ENCODE measurements at places on chromosomes 7 and 10. TPM values are rescaled to one million over a fixed set of nuclear protein-coding genes. Genes with fewer than 3 reads are reported as not detected.
A peak's percentile ranks its signal among the peaks of the same experiment; 100 is the strongest.

DNA sequence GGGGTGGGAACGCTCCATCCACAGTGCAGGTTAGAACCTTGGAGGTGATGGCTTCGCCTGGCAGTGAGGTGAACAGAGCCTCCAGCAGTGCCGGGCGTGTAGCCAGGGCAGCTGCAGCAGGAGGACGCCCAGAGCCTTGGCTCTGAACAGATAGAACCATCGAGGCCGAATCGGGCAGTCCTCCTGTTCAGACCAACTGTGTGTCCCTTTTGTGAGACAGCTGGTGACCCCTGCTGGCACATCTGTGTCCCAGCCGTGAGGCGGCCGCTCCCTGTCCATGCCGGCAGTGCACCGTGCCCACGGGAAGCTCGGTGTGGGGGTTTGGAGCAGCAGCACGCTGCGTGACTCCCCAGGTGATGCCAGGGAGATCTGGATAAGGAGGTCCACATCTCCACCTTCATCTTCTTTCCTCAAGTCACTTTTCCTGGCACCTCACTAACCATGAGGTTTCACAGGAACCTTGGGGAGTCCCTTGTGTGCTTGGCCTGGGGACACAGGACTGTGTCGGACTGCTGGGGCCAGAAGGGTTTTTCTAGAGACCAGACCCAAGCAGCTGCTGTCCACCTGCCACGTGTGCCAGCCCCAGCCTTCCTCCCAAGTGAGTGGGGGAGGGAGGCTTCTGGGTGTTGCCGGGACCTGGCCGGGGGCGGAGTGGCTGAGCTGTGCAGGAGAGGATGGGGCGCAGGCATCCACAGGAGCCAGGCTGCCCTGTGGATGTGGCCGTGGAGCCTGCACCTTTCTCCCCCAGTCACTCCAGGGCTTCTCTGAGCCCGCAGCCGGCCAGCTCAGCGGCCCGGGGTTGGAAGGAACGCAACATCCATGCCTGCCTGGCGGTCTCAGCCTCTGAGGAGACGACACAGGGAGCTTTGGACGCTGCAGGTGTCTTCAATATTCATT lies 69.4 kb downstream of the DNAJB6 start:
- no peak for DNase-seq

- DNase-seq = no peak
These were observed 229.3 kb downstream of the AUTS2 start for GRCh38 chr7:69827558-69827957.

DNA sequence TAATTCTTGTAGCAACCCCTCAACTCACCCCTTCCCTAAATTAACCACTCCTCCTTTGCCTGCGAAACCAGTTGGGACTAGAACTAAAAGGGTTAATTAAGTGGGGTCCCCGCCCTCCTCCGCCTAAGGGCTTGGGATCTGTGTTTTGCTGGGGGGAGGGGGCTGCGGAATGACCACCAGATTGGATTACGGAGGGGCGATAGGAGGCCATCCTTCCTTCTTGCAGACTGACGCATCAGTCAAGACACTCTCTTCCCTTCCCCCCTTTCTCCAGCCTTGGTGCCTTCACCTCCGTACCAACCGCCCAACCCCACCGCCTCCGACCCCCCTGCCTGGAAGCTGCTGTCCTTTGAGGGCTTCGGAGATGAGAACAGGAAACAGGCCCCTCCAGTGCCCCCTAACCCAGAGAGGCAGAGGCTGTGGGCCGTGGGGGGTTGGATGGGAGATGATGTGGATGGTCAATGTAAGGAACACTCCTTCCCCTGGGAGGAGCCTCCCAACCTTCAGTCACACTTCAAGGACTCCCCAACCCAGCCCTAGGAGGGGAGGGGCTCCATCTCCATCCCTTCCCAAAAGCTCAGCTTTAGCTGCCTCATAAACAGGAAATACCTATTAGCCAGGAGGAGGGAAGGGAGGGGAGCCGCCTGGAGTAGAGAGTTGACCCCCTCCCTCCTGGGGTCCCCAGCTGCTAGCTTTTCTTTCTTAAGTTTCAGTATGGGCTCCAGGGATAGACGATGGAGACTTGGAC lies 997 bp upstream of the LDB1 start:
- DNase-seq = no peak

Gene TEX36
- not detected for polyA plus RNA-seq

GRCh38 chr10:128173386-128173785 lies 47.2 kb upstream of the MKI67 start:
- DNase-seq = no peak

DNA sequence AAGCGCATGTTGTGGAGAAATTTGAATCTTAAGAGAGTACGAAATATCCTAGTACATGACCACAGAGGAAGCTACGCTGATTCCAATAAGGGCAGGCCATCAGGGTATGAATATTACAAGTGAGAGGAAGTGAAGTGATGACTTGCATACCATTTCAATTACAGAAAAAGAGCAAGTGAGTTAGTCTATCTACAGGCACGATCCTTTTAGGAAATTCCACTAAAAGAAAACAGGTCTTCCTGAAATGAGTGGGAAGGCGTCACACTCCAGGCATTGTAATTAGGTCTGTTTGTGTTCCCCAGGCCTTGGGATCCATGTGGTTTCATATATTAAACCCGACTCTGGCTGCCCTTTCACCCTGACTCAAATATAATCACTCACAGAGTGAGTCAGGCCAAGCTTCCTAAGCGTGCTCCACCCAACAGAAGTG lies 152.5 kb downstream of the SEMA3A start:
- DNase-seq = no peak

DNA sequence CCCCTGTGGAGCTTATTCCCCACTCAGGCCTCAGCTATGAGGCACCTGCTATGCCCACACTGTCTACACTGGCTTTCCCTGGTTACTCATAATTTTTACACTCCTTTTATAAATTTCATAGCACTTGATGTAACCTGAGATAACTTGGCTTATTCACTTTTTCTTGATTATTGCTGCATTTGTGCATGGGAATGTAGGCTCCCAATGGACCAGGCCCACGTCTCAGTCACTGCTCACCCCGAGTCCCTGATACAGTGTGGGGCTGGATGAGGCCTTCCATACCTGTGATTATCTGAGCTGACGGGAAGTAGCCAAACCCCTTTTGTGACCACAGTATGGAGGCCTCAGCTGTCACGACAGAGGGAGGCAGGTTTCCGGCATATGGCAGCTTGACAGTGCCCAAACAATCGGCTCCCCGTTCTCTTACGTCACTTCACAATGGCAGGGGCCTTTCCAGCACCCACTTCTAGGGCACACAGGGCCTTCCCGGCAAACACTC lies 645.3 kb downstream of the ACTR3B start:
- no peak for DNase-seq

- DNase-seq = no peak
These were observed 80.7 kb upstream of the RPA3 start for GRCh38 chr7:7799138-7799537.

Gene FOXP2
- polyA plus RNA-seq = 13.4 TPM

Gene HMX3
- polyA plus RNA-seq = not detected

DNA sequence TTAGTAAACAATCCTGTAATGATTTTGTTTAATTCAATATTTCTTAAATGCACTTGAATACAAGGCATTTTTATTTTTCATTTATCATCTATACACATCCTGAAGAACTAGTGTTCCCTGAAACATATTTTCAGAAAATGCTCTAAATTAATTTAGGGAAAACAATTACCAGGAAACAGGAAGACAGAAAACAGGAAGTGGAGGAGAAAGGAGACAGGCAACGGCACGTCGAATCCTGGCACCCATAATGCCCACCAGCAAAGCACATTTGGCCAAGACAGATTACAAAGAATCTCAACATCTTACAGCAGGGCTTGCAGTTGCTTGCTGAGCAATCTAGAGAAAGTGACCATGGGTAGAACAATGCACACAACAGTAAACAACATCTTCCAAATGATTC lies 571.1 kb downstream of the GRID1 start:
- no peak for DNase-seq

Gene GDF10
- polyA plus RNA-seq = 1.8 TPM

Gene TRIM4
- polyA plus RNA-seq = 44.8 TPM

DNA sequence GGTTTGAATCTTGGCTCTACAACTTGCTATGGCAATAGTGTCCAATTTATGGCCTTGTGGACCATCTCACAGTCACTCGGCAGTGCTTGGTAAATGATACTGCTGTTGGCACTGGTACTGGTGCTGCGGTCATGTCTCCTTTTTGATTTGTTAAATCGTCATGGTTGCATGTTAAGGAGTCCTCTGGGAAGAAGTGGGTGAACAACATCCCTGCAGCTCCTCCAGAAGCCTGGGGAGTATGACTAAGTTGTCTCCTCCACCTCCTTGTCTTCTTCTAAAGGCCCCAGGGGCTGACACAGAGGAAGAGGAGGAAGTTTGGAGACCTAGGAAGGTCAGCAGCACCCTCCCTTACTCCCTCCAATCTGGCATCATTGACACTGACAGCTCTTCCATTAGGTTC lies 8.5 kb downstream of the ITPRIP start:
- DNase-seq = no peak

Gene ZFYVE27
- polyA plus RNA-seq = 24.0 TPM

Gene ZNF467
- 42.4 TPM for polyA plus RNA-seq

DNA sequence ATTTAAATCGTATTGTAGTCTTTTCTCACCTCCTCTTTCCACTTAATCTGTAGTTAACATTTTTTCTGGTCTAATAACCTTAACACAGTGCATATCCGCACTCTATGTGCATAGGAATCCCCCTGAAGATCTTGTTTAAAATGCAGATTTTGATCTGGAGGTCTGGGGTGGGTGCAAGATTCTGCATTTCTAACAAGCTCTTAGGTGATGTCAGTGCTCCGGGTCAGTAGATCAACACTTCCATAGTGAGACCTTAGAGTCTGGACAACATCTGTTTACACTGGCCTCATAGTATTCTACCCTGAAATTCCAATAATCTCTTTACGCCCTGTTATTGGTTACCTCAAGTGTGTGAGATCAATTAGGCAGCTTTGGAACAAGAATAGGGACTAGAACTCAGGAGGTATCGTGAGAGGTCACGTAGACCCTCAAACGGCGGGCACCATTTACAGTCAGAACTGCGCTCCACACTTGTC lies 434 bp upstream of the PLEKHA8 start:
- DNase-seq = no peak

DNA sequence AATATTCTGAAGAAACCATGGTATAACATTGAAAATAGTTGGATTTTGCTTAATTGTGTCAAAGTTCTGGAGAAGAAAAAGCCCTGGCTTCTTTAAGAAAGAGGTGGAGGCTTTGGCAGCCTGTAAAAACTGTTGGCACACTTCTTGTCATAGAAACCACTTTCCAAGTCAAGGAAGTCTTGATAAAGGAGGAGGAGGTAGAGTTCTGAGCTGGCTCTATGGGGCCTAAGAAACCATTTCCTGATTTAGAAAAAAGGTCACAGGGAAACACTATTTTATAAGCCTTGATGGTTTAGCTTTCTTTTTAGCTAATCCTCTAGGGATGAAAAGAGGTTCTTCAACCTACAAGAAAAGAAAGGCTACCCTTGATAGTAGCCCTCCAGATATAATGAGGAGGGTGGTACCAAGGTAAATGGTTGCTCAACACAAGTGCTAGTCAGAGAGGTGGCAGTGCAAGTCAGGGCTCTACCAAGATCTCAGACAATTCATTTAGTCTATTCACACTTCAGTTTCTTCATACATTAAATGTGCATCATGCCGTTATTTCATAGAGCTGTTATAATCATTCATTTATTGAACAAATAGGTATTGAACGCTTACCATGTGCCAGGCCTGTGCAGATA lies 346.9 kb downstream of the RNLS start:
- no peak for DNase-seq

Gene MEOX2
- polyA plus RNA-seq = 4.5 TPM

- no peak for DNase-seq
These were observed 467.4 kb upstream of the FZD8 start for GRCh38 chr10:36109399-36110023.

Gene HPSE2
- 1.9 TPM for polyA plus RNA-seq

GRCh38 chr10:99540657-99541531 lies 8.2 kb downstream of the NKX2-3 start:
- no peak for DNase-seq

DNA sequence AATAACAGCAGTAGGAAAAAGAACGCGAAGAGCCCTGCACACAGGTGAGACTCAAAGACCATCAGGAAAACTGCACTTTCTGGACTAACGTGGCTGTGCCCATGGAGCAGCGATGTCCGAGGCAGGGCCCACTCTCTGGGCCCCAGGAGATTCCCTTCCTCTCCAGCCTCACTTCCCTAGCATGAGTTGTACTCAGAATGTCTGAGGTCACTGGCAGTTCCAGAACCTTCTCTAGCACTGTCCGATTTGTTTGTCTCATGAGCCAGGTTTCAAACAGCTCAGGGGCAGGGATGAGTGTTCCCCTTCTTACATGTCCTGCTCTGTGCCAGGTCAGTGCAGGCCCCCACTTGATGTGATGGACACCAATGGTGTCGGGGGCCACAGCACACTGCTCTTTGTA lies 484.2 kb downstream of the PTPRN2 start:
- no peak for DNase-seq

DNA sequence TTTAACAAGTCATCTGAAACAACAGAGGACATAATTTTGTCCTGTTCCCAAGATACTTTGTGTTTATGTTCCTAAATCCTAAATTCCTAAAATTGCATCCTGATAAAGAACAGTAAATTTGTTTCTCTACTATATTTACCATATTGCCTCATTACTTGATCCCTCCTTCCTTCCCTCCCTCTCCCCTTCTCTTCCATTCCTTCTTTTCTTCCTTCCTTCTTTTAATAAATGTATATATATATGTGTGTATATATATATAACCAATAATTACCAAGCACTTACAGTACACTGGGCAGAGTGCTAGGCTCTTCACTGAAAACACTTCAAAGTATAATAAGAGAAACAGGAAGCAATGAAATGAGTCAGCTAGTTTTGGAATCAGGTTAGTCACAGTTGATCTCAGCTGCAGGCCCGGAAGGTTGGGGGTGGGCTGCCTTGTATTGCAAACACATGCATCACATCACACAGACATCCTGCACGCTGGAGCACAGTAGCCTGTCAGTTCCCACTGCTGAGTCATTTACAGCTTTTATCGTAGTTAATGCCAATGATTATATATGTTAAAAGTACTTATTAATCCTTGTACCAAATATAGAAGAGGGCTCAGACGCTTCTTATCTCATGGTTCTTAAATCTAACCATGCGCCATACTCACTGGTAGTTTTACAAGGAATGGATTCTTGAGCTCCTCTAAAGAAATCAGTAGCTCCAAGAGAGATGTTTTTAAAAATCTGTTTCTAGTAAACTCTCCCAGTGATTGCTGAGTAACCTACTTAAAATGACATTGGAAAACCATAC lies 551.7 kb downstream of the GRM8 start:
- peak; percentile 60 for DNase-seq

DNA sequence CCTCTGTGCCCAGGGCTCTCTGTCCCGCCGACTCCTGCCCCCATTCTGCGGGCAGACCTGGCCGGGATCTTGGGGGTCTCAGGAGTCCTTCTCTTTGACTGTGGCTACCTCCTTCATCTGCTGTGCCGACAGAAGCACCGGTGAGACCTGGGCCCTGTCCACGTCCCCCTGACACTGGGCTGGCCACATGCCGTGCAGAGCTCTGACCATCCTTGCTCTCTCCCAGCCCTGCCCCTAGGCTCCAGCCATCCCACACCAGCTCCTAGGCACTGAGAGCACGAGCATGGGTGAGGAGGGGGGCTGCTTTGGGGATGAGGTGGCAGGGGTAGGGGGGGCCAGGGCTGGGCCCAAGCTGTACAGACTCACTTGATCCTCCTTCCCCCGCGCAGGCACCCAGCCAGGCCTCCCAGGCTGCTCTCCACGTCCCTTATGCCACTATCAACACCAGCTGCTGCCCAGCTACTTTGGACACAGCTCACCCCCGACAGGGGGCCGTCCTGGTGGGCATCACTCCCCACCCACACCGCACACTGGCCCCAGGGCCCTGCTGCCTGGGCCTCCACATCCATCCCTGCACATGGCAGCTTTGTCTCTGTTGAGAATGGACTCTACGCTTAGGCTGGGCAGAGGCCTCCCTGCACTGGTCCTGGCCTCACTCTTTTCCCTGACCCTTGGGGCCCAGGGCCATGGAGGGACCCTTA lies 4.8 kb upstream of the PILRB start:
- DNase-seq = no peak
